ENCODE measurements at places on chromosomes 13 and 19.

- DNase-seq = no peak
Measured at GRCh38 chr13:21077076-21077787, 15.8 kb upstream of the LATS2 start.

GRCh38 chr19:16585808-16586476 lies 13.7 kb upstream of the SLC35E1 start:
- no peak for DNase-seq

GRCh38 chr13:64413529-64413928 lies 2816.6 kb downstream of the PCDH9 start:
- no peak for DNase-seq

GRCh38 chr19:11737964-11738745 lies 591 bp downstream of the ZNF823 start:
- DNase-seq = no peak

DNA sequence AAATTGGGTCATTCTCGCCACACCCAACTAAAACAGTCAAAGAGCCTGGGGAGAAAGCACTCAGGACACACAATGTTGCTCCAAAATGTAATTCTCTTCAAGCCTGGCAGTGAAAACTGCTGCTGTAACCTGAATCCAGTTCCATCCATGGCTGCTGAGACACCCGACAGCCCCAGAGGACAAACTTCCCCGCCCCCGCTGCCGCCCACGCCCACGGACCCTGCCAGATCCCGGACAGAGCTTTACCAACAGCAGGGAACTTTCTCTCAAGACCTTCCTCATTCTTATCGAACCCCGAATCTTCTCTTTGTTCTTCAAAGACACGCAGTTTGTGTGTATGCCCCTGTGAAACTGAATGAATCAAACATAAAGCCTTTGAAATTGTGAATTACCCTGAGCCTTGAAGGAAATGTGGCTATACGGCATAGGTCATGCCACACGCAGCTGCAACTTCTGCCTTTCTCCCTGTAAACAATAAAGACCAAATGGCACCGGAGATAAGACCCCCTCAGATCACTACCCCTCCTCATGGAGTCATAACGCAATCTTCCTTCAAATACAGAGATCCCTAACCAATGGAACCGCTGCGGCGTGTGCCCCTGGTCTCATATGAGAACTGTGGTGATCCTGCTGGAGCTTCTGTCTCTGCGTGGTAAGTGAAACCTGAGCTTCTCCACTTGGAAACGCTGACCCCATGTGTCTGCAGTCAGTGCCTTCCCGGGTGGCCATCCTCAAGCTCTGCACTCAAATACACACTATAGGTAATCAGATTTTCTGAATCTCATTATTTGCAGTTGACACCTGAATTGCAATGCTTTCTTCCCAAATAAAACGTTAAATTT lies 4.8 kb upstream of the LAMP1 start:
- no peak for DNase-seq

DNA sequence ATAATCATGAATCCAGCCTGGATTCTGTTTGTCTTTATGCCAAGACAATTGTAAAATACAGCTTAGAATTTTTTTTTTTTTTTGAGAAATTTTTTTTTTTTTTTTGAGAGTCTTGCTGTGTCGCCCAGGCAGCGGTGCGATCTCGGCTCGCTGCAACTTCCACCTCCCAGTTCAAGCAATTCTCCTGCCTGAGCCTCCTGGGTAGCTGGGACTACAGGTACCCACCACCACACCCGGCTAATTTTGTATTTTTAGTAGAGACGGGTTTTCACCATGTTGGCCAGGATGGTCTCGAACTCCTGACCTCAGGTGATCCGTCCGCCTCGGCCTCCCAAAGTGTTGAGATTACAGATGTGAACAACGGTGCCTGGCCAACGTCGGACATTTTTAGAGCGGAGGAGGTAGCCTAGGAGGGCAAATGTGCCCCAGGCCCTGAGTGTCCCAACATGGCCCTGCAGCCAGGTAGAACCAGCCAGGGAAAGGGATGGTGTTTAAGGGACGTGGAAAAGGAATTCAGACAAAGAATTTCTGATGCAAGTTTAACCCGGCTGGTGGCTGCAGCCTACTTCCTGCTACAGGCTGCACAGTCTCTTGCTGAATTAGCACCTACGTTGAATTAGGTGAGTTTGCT lies 89.8 kb downstream of the GNG7 start:
- DNase-seq = no peak

DNA sequence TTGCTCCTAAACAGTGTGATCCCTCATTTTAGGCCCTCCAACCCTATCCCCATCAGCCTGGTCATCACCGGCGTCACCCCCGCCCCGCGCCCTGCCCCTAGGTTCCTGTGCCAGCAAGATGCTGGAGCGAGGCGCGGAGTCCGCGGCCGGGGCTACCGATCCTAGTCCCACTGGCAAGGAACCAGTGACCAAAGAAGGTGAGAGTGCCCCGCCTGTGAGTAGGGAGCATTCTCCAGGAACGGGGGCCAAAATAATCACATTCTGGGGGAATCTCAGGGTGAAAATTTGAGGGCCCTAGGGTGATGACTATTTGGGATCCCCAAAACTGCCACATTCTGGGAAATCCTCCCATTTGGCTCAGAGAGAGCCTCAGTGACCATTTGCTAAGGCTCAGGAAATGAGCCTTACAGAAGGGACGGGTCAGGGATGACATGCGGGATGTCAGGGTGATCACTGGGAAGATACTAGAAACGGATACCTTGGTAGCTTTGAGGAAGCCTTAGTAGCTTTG lies 1.4 kb downstream of the ZNF575 start:
- no peak for DNase-seq

- DNase-seq = no peak
Measured at GRCh38 chr19:38932425-38933179, 1.9 kb downstream of the MRPS12 start.

GRCh38 chr13:102589301-102589822 lies 7.4 kb upstream of the TPP2 start:
- no peak for DNase-seq

GRCh38 chr19:18415178-18415867 lies 3.9 kb upstream of the SSBP4 start:
- DNase-seq = no peak

DNA sequence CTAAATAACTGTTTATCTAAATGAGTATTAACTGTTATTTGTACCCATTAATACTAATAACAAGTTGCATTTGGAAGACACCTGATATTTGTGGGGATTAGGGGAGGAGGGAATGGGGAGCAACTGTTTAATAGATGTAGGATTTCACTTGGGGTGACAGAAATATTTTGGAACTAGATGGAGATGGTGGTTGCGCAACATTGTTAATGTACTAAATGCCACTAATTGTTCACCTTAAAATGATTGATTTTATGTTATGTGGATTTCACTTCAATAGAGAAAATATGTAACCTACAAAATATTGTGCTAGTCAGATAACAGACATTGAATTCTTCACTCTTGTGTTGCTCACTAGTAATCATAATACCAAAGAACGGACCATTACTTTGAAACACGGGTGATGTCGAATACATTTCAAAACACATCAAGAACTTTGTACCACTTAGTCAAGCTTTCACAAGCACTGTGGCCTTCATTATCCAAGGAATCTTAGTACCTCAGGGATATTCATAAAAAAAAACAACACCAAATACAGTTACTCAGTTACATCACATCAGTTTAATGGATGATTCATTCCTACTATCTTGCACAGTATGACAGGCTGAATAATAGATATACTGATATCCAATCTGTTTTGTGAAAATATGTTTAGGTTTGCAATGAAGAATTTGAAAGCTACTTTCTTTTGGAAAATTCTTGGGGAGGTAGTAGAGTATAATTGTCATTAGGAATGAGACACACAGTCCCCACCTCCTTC lies 721.8 kb downstream of the PCDH9 start:
- no peak for DNase-seq

DNA sequence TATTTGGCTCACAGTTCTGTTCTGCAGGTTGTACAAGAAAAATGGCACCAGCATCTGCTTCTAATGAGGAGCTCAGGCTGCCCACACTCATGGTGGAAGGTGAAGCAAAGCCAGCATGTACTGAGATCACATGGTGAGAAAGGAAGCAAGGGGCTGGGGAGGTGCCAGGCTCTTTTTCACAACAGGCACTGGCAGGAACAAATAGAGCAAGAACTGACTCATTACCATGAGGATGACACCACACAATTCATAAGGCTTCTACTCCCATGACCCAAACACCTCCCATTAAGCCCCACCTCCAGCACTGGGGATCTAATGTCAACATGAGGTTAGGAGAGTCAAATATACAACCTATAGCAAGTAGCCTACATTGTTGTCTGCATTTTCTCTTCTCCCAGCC lies 522.6 kb downstream of the RFC3 start:
- peak; percentile 14 for DNase-seq

DNA sequence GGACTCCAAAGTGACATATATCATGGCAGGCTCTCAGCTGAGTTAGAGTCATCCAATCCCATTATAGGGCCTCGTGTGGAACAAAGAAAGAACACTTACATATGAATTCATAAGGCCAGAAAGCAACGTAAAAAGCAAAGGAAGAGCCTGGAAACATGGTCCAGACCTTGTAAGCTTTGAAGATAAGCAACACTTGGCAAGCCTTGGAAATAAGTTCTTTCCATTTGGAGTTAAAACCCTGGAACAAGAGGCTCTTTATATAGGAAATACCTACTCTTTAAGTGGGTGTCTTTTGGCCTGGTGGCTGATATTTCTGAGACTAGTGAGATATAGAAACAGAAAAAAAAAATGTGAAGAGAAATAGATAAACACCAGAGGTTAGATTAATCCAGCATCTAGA lies 49.4 kb downstream of the ZAR1L start:
- no peak for DNase-seq

GRCh38 chr19:11642902-11643301 lies 45.6 kb downstream of the ZNF627 start:
- no peak for DNase-seq

DNA sequence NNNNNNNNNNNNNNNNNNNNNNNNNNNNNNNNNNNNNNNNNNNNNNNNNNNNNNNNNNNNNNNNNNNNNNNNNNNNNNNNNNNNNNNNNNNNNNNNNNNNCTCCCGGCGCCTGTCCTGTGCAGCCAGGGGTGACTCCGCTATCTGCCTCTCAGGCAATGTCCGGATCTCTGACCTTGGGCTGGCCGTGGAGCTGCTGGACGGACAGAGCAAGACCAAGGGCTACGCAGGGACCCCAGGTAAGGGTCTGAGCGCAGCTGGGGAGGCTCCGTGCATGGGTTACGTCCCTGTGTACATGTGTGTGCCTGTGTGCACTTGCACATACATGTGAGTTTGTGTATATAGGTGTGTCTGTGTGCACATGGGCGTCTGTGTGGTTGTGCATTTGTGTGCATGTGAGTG lies 36.1 kb upstream of the TMEM255B start:
- no peak for DNase-seq

- no peak for DNase-seq
Measured at GRCh38 chr13:42393573-42394360, 121.8 kb downstream of the AKAP11 start.

- DNase-seq = no peak
Measured at GRCh38 chr13:42367831-42368230, 95.9 kb downstream of the AKAP11 start.

GRCh38 chr13:60933638-60934037 lies 482.0 kb downstream of the PCDH20 start:
- DNase-seq = peak; percentile 11

GRCh38 chr19:37333457-37333856 lies 37.4 kb upstream of the ZNF527 start:
- no peak for DNase-seq

- no peak for DNase-seq
Measured at GRCh38 chr13:104987621-104988020, 1547.8 kb downstream of the EFNB2 start.

- no peak for DNase-seq
Measured at GRCh38 chr13:113586661-113587479, 2.3 kb downstream of the TFDP1 start.

DNA sequence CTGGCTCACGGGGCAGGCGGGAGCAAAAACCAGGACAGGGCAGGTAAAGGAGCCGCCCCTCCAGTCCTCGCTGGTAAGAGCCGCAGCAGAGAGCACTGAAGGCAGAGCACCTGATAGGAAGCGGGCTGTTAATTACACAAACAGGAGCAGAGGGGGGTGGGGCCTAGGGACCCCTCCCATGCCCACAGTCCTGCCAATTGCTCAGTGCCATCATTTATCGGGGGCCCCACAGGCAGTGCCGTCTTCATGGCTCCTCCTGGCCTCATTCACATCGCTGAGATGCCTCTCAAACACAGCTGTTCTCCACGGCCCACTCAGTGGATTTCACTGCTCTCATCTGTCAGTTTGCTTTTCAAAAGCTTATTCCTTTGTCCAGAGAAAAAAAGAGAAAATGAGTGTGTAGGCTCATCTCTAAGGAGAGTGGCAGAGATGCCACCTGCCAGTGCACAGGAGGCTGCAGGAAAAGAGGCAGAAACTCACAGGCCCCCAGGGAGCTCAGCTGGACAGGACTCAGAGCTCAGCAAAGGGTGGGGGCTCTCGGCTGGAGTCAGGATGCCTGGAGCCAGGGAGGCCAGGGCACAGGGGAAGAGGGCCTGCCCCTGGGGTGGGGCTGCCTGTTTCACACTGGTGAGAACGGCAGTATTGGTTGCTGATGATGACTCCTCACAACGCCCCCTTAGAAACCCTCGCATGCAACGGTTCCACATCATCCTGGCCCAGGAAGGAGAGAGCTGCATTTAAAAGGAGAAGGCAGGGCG lies 174.6 kb downstream of the COL4A1 start:
- no peak for DNase-seq

DNA sequence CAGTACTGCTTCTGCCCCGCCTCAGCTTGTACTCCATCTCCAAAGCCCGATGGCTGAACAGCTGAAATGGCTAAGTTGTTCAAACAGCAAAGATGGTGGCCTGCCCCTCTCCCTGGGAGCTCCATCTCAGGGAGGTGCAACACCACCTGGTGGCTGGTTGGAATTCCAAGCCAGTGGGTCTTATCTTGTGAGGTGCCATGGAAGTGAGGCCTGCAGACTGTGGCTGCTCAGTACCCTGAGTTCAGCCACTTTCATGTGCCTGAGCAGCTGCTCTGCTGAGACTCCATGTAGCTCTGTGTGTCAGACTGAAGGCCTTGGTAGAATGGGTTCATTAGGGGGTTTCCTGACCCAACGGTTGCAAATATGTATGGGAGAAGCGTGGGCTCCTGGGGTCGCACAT lies 67.3 kb upstream of the SPRY2 start:
- no peak for DNase-seq

DNA sequence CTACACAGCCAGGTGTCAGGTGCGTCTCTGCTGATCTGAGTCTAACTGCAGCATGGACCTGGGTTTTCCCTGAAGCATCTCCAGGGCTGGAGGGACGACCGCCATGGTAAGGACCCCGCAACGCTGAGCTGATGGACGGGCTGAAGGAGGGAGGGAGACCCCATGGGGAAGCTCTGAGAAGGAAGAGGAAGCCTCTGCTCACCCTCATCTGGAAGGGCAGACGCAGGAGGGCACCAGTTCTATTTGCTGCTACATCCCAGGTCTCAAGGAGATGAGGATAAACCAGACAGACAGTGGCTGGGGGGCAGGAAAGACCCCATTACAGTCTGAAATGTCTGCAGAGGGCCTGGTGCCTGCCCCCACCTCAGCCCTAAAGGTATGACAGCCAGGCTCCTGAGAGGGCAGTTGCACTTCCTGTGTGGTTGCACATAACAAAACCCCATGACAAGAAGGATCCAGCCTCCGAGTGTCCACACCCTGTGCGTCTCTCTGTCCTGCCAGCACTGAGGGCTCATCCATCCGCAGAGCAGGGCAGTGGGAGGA lies at the start of gene LILRA2:
Gene LILRA2 (plus strand): TSS at position 461 of the 543 bp plus-strand sequence. CDS start 89 bp downstream, outside the sequence.
- no peak for DNase-seq
